ENCODE measurements at places on chromosomes 2 and 18.

GRCh38 chr2:197937814-197938213, 133.4 kb downstream of the PLCL1 start:
- no peak for DNase-seq

DNA sequence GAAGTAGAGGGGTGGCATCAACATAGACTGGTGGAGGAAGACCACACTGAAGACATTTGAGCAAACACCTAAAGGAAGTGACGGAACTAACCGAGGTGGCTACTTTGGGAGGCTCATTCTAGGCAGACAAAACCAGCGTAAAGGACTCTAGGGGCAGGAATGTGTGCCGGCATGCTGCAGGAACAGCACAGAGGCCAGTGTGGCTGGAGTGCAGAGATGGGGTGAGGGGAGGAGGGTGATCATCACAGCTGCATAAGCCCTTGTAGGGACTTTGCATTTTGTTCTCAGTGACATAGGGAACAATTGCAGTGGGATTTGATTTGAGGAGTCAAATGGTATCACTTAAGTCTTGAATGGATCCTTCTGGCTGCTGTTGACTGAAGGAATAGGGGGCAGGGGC, 253.5 kb downstream of the NCKAP5 start:
- DNase-seq = no peak

DNA sequence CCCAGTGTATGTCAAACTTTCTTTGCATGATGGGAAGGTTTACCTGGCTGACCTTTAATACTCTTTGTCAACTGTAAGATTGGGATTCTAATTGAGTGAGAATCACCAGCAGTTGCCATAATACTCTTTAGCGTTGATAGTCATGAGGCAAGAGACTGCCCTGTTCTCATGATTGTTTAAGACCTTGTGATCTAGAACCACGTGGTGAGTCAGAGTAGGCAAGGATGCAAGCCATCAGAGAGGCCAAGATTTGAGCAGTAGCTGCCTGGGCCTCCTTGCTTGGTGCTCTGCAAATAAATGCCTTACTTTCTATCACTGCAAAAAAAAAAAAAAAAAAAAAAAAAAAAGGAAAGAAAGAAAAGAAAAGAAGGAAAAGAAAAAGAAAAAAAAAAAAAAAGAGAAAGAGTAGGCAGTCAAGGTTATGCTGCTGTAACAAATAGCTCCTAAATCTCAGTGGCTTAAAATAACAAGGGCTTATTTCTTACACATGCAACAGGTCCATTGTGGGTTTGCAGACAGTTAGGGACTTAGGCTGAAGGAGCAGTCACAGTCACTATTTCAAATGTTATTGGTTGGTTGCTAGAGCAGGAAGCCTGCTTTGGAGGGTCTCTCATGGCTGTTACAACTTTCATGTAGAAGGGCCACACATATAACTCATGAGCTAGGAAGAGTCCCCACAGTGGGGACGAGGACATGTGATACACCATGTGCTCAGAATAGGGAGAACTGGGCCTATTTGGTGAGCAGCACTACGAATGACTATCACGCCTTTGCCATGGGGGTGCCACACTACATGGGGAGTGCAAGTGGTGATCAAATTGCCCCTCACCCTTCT, 21.7 kb downstream of the IL1R2 start:
- DNase-seq = no peak

GRCh38 chr18:38481576-38481975, 916.0 kb upstream of the CELF4 start:
- DNase-seq = no peak

GRCh38 chr2:170878066-170878465, 51.0 kb upstream of the GORASP2 start:
- no peak for DNase-seq

- DNase-seq = no peak
These were observed 846.9 kb upstream of the ACVR2A start for GRCh38 chr2:146997945-146998344.

- no peak for DNase-seq
These were observed 25.0 kb upstream of the ACAA2 start for GRCh38 chr18:49838381-49838780.

GRCh38 chr2:84838434-84839145, 42.3 kb downstream of the TRABD2A start:
- no peak for DNase-seq

DNA sequence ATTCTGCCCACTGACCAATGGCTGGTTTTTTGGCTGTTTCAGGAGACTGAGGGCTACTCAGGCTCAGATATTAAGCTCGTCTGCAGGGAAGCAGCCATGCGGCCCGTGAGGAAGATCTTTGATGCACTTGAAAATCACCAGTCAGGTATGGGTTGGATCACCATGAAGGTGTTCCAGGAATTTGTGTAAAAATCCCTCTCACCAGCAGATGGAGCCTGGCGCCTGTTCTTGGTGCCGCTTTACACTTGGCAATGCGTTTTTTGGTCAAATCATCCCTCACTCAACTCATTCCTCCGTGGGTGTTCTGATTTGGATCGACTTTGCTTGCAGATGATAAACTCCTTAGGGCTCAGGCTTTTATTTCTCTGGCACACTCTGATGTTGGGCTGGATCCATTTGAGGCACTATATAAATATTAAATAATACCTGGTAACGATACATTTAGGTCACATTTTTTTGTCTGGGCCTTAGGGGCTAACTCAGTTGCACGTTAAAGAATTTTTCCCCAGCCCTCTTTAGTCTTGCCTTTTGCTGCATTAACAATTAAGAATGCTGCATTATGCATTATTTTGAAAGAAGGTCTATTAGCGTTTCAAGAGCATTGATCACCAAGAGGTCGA, 50.0 kb downstream of the HDHD2 start:
- DNase-seq = peak; percentile 51

- peak; percentile 69 for DNase-seq
These were observed 123.5 kb upstream of the LGALSL start for GRCh38 chr2:64330281-64331113.

GRCh38 chr2:229835596-229836283, 86.1 kb downstream of the TRIP12 start:
- DNase-seq = no peak

DNA sequence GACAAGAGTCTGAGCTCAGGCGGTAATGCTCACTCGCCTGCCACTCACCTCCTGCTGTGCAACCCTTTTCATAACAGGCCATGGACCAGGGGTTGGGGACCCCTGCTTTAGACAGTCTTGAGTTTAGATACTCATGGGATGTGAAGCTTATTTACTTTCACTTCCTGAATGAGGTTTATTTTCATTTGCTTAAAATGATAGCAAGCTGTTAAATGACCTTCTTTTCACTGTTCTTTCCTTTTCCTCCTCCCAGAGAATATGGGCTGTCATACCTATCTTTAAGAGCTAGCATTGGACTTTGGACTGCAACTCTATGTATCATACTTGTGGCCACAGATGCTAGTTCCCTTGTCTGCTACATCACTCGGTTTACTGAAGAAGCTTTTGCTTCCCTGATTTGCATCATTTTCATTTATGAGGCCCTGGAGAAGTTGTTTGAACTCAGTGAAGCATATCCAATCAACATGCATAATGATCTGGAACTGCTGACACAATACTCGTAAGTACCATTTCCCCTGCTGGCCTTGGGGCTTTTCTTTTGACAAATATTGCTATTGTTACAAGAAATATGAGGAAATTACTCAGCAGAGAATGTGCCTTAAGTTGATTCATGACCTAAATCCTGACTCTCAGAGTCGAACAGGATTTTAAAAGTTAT, 168.5 kb downstream of the DPP4 start:
- DNase-seq = no peak

- no peak for DNase-seq
These were observed 32.6 kb upstream of the COPS8 start for GRCh38 chr2:237053066-237053465.

DNA sequence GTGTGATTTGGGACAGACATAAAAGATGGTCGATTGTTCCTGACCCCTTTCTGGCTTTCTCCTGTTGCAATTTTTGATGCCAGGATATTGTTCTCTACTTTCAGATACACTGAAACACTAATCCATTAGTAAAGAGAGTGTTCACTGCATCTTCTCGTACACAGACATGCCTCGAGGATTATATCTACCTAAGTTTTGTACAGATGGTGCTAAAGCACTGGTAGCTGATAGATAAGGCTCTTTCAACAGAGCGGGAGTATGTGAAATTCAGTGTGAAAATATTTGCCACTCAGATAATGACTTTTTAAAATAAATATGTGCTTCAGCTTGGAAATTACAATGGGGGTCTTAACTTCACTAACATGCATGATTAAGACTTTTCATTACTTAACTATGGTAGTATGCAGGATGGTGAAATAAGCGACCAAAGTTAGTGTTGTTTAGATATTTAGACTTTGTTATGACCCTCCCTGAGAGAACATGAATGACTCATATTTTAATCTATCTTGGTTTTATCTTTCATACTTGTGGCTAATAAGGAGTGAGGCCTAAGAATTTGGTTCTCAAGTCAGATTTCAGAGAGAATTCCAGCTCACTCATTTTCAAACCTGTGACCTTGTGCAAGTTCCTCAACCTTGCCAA, 474.9 kb downstream of the NRXN1 start:
- DNase-seq = no peak

DNA sequence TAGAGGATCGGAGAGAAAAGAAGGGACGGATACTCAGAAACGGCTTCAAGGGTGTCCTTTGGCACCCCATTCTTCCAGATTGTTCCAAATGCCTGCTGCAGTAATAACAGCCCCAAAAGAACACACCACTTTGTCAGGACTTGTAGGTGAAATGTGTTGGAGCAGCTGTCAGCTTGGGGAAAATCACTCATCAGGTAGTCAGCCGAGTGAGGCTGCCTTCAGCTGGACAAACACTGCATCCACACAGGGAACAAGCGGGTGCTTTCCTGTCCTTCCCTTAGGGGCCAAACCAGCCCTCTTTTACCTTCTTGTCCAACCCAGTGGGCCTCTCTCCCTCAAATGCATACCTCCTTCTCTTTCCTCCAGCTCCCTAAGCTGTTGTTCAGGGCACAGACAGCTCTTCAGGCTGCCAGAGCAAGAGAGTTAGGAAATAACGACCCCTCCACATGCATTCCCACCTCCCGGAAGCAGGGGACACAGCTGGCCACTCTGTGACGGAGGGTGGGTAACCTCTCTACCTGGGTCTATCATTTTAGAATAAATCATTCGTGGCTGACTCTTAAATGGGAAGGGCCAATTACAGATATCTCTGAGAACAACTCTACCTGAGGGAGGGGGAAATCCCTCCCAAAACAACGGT, 48.1 kb downstream of the BCL11A start:
- DNase-seq = no peak

DNA sequence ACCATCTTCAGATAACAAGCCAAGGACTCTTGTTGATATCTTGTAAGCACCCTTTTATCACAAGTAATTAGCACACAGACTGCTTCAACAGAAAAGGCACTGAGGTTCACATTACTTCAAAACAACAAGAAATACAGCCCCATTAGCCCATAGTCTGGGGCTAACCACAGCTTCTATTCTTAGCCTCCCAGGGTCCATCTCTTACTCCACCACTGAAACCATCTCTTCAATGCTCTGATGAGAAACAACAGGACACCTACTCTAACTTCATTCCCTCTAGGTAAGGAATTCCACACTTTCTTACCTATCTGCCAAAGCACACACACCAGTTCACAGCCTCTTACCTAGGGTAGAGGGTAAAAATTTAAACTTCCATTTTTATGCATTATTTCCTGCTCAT, 26.4 kb upstream of the CYTIP start:
- DNase-seq = no peak

- no peak for DNase-seq
These were observed 35.8 kb downstream of the SKOR2 start for GRCh38 chr18:47215554-47216138.

GRCh38 chr2:112032689-112033465, 22.2 kb upstream of the TMEM87B start:
- DNase-seq = no peak

GRCh38 chr2:7517088-7517487, 599.9 kb downstream of the RNF144A start:
- peak; percentile 8 for DNase-seq

DNA sequence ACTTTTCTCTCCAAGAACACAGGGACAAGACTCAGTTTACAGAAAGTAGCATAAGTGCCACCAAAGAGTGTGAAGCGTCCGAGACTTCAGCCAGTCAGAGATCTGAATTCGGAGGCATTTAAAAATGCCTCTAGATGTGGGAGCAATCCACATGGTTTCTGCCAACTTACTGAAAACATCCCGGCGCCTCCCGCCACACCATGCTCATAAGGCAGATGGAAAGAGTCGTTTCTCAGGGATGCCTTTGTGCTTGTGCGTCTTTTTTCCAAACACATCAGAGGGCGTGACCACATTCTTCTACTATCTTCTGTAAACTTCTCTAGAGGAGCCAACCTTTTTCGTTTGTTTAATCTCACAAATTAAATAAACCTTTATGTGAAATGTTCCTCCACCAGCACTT, 88.7 kb downstream of the NRP2 start:
- DNase-seq = no peak

- DNase-seq = no peak
These were observed 50.4 kb upstream of the CYRIA start for GRCh38 chr2:16716024-16716423.

GRCh38 chr2:120091436-120091835, 78.6 kb downstream of the EPB41L5 start:
- no peak for DNase-seq

GRCh38 chr2:47295131-47295980, 107.6 kb upstream of the MSH2 start:
- DNase-seq = no peak

- no peak for DNase-seq
These were observed 336.4 kb upstream of the EPHA4 start for GRCh38 chr2:221908518-221908917.

DNA sequence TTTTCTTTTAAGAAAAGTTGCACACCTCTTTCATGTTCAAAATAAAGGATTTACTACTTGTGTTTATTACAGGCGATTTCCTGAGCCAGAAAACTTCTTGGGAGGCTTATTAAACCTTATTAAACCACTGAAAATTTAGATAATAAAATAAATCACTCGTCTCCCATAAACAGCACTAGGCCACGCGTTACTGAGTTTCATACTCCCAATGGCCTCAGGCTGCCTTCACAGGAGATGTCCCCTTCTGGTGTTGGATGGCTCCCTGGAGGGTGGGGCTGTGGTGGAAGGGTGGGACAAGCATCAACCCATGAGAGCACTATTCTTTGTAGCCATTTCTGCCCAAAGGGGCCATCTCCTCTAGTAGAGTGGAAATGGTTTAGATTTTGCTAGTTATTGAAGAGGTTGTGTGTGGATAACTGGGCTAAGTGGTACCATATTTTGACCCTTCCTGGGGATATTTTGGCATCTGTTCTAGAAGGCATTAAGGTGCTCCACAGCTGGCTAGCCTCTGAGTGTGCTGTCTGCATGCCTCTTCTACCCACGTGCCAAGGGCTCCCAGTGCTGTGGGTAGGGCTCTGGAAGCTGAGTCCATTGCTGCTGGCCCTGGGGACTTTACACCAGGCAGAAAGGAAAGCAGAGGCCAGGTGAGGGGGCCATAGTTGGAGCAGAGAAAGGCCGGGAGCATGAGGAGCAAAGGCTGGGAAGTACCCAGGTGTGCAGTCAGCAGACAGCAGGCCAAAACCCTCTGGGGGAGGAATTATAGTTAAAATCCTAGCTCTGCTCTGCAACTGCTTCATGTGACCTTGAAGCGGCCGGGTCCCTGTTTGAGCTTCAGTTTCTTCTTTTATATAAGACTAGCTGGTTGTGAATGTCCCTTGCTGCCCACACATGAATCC, 121.7 kb upstream of the SMAD2 start:
- DNase-seq = no peak

- DNase-seq = no peak
These were observed 898.6 kb upstream of the KLHL29 start for GRCh38 chr2:22486343-22486742.
